ENCODE measurements at places on chromosomes 5 and 9.

GRCh38 chr9:100990605-100991381, 37.7 kb upstream of the PLPPR1 start:
- DNase-seq = no peak

DNA sequence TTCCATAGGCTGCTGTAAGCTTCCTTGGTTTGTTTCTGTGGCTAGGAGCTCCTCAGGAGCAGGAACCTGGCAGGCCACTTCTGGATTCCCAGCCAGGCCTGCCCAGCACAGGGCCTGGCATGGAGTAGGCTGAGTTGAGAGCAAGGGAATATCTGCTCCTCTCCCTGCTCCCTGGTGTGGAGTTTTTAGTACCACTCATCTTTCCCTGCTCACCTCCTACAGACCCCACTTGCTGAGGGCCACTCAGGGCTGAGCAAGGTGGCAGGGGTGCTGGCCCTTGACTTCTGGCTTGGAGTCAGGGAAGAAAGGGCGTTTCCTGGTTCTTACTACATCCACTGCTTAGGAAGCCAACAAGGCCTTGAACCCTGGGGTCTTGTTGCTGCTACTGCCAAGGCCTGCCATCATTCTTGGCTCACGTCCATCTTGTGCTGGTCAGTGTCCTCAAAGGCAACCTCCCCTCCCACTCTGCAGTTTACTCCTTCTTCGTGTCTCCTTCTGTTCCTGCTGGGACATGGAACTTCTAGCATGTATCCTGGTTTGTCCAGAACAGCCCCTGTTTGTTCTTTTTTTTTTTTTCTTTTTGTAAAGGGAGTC, 54.9 kb downstream of the PSD2 start:
- DNase-seq = no peak

DNA sequence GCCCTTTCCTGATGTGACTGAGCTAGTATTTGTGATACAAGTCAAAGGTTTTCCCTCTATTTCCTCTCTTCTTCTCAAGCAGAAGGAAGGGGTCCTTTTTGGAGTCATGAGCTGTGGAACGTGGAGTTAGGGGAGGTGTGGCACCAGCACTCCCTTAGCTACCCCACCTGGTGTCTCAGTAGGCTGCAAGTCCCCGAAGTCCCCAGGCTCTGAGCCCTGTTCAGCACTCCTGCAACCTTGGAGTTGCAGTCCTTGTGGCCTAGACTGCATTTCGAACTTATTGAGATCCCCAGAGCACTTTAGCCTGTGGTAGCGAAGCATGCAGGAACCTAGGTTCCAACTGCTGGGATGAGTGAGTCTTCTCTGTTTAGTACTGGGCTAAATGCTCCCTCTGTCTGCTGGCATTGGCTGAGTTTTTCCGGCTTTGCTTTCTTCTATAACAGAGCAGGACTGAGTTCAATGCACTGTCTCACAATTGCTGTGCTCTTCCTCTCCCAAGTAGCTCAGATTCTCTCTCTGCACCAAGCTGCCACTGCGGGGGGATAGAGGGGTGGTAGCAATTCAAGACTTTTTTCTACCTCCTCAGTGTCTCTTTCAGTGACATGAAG, 600.7 kb upstream of the CDH9 start:
- no peak for DNase-seq

DNA sequence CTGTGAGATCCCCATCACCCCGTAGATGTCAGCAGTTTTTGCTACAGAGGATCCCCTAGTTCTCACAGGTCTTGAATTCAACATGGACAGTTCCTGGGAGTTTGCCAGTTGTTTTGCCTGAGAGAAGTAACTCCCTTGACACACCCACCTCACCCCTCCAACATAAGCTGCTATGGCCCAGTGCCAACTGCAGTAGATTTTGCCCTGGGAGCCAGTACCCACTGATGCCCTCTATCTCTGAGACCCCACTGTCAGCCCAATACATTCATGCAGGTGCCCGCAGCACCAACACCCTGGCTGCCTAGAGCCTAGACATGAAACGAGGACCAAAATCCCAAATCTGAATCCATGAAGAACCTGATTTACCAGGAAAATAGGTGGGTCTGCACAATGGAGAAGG, 583.9 kb upstream of the CTNND2 start:
- DNase-seq = no peak

DNA sequence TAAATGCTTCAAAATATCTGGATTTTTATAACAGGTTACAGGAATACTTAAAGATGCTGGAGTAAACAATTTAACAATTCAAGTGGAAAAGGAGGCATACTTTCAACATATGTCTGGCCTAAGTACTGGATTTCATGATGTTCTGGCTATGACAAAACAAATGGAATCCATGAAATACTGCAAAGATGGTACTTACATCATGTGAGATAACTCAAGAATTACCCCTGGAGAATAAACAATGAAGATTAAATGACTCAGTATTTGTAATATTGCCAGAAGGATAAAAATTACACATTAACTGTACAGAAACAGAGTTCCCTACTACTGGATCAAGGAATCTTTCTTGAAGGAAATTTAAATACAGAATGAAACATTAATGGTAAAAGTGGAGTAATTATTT, 35.6 kb downstream of the SLC30A5 start:
- DNase-seq = no peak

GRCh38 chr9:114034661-114035062, 43.4 kb downstream of the AMBP start:
- no peak for DNase-seq

DNA sequence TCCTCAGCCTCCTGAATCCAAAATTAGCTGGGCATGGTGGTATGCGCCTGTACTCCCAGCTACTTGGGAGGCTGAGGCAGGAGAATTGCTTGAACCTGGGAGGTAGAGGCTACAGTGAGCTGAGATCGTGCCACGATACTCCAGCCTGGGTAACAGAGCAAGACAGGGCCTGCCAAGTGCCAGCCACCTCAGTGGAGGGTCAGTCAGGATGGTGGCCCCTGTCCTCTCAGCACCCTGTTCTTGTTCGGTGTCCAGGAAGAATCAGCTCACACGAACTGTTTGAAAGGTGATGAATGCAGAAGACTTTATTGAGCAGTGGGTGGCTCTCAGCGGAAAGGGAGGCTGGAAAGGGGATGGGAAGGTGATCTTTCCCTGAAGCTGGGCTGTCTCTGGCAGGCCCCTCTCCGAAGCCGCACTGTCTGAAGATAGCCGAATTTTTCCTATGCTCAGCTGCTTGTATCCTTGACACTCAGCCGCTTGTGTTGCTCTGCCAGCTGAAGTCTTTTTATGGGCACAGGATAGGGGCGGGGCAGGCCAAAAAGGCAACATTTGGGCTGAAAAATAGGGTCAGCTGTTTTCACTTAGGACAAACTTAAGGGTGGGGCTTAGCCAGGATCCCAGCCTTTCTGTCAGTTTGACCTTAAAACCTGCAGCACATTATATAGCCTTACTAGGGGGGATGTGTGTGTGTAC, 50.9 kb downstream of the UBE2R2 start:
- DNase-seq = no peak

DNA sequence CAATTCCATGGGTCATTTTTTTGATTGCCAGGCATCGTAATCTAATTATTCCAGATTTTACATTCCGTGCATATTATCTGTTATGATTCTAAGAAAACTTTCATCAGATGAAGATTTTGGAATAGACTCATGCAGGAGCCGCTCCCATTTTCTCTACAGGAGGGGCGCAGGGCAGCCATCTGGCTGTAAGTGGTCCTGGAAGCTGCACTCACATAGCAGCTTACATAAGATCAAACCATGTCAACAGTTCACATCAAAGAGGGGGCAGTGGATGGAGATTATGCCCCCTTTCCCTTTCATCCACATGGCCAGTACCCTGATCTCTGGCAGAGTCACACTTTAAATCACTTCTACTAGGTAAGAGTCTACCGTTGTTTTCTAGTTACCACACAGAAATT, 73.3 kb upstream of the PCA3 start:
- no peak for DNase-seq

- DNase-seq = no peak
These were observed 43.7 kb downstream of the CDH6 start for GRCh38 chr5:31237174-31237573.

Measured in stimulated activated CD4-positive, alpha-beta T cell treated with anti-CD3 and anti-CD28 coated beads, Interleukin-4, amount 100 ng/mL, for 48 hours (primary cell).